NCI-H1417 (cell line): ENCODE measurements at places on chromosomes 1 and 21.
A peak's percentile ranks its signal among the peaks of the same experiment; 100 is the strongest.

- no peak for DNase-seq
These were observed 178.7 kb downstream of the MRPL39 start for GRCh38 chr21:25428537-25428936.

DNA sequence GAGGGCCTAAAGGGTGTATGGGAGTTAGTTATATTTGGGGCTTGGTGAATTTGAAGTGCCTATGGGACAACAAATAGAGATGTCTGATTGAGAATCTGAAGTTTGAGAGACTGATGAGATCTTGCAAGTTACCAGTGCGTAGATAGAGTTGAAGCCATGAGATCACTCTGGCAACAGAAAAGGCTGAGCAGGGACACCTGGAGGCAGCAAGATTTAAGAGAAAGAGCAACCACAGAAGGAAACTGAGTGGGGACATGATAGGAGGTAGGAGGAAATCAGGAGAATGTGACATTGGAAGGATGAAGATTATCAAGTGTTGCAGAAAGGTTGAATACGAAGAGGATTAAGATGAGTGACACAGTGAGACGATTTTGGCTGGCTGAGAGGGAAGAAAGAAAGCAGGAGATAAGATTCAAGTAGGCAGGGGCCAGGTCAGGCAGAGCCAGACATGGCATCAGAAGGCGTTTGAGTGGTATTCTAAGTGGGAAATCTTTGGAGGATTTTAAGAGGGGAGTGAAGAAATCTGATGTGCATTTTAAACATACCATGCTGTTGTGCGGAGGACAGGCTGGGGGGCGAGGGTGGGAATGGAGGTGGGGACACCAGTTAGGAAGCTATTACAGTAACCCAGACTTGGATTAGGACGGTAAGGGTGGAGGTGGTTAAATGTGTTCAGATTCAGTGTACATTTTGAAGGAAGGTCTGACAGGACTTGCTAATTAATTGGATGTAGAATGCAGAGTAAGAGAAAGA lies 3.0 kb upstream of the MPL start:
- no peak for DNase-seq

DNA sequence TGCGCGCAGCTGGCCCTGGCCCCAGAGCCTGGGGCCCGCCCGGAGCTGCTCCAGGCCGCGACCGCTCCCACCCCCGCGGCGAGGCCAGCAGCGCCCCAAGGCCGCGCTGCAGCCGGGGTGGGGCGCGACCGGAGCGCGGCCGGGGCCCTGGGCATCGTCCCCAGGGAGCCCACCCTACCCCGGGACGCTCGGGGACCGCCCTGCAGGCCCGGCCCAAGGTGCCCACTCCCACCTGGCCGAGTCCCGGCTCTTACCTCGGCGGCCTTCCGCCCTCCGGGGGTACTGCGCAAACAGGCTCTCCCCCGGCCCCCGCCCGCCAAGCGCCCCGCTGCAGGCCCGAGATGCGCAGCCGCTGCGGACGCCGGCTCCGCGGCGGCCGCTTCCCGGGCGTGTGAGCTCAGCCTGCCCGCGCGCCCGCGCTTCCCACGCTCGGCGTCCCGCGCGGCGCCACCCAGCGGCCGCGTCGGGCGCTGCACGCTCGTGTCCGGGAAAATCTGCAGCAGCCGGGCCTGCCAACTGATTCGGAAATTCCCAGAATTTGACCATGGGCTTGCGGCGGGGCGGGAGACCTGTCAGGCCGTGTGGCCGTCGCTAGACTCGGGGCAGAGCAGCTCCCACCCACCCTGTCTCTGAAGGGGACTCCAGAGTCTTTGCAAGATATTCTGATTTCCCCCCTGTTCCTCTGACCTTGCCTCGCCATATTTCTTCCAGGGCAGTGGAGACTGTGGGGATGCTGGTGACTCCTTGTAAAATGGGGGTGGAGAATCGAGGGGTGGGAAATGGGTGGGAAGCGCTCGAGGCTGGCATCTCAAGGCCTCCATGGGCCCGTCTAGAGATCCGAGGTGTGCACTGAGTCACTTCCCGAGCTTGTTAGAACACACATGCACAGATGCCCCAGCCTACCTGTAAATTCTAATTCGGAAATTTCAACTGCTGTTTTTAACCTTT lies 41.9 kb downstream of the CD34 start:
- peak; percentile 86 for DNase-seq

DNA sequence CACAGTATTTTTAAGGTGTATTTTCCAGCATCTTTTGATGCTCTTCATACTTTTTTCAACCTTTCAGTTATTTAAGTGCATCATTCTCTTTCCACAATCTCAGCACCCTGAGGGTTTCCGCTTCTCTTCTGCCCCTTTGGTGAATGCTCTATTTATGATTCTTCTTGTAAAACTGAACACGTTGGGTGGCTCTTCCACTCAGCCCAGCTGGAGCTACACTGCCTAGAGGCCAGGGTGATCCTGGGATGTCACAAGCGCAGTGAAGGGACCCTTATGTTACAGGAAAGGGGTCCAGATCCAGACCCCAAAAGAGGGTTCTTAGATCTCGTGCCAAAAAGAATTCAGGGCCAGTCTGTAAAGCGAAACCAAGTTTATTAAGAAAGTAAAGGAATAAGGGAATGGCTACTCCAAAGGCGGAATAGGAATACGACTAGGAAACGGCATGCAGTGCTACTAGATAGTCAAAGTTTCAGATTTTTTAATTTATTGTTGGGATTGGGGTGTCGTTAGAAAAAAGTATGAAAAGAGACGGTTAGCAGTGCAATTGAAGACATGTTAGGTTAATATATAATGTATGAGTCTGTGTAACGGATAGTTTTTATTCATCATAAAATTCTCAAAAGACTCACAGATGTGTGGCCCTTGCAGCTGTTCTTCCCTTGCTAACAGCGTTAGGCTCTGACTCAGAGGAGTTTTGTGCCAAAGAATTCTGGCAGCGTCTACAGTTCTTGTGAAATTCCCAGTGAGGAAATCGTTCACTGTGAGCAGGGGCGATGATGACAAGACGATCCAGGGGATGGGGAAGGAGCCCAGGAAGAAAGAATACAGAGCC lies 14.4 kb upstream of the ERVH48-1 start:
- DNase-seq, result no peak

DNA sequence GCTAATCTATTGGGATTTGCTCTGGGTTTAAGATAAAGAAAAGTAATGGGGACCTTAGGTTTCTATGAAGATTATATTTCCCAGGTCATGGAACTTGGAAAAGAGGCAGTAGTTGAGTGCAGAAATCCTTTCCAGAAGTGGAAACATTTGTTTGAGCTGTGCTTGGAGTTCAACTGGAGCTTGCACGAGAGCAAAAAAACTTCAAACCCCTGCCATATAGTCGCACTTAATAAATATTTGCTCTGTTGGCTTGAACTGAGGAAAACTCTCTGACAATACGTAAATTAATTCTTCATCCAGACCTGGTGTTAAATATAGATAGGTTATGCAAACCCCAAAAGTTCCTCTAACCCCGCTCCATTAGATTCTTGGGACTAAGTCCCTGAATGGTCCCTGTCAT lies 52.8 kb upstream of the COL24A1 start:
- DNase-seq, result no peak

GRCh38 chr1:15765495-15766194 lies 7.0 kb downstream of the FBLIM1 start:
- DNase-seq, result no peak

GRCh38 chr1:38745476-38746401 lies 113.8 kb downstream of the RRAGC start:
- DNase-seq, result no peak

DNA sequence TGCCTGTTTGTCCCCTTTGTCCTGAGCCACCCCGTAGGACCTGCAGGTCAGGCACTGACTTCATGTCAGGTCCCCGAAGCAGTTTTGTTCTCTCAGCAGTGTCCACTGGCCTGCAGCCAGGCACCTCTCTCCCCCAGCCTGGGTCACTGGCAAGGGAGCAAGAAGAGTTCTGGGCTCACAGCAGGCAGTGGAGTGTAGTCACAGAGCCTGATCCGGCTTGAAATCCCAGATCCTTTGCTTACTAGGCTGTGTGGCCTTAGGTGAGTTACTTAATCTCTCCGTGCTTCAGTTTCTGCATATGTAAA lies 34.2 kb downstream of the L1TD1 start:
- DNase-seq, result no peak
